ENCODE measurements at places on chromosomes 12 and 14.

- peak; percentile 69 for DNase-seq
Observed at GRCh38 chr12:51534216-51535074, 56.6 kb upstream of the SCN8A start.

DNA sequence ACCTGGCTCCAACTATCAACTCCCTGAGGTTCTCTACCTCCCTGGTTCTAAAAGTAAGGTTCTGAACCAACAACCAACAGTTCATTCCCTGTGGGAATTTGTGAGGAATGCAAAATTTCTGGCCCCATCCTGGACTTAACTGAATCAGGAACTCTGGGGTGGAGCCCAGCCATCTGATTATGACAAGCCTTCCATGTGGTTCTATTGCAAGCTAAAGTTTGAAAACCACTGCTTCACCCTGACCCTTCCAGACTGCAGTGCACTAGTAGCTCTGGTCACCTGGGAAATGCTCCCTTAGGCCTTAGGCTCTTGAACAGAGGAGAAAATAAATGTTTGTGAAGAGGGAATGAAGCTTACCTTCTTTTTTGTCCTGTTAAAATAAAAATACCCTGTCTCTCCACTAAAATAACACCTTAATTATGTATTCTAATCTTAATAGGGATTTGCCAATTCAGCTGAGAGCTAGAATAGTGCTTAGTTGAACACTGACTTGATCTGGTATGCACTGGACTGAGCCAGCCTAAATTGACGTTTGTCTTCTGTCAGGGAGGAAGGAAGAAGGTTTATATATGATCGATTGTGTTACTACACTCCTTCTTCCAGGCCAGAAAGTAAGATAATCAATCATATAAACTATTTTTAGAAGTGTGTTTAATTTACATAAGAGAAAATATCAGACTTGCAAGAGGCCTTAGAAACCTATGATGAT, 39.1 kb upstream of the DDHD1 start:
- no peak for DNase-seq

DNA sequence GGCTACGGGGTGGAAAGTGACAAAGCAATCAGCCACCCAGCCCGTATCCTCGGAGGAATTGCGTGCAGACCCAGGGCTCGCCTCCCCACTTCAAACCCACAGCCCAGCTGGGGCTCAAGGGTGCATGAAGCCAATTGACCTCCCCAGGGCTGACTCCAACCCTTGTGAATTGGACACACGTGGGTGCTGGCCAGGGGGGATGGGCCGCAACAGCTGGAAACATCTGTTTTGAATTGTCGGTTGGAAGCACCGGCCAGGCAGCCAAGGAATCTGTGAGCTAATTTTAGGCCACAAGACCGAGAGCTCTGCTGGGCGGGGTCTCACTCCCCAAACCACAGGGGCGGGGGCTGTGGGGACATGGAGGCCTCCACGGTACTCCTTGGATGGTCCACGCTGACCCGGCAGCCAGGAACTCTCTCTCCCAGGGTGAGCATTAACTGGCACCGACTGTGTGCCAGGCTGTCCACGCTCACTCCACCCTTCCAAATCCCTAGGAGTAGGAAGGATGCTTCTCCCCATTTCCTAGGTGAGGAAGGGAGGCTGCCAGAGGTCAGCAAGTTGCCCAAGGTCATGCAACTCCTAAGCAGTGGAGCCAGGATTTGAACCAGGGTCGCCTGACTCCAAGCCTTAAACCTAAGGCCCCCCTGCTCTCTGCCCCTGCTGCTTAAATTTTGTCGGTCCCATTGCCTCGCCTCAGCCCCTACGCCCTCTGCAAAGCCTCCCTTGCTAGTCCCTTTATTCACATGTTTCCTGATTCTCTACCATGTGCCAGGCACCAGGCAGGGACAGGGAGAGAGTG, 11.9 kb upstream of the TMEM119 start:
- DNase-seq = no peak

DNA sequence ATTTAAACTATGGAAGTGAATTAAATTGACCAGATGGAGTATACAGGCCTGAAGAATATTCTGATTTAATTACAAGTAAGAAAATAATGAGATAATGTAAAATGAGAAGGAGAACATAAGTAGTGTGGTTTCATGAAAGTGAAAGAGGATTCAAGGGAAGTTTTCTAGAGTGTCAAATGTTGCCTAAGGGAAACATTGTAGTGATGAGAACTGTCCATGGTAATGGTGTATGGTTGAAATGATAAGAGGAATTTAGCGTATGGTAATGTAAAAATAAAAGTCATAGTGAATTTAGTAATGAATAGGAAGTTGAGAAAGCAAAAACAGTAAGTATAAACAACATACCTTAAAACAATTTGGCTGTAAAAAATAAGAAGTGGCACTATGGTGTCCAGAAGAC, 1954.6 kb upstream of the FLRT2 start:
- peak; percentile 52 for DNase-seq

DNA sequence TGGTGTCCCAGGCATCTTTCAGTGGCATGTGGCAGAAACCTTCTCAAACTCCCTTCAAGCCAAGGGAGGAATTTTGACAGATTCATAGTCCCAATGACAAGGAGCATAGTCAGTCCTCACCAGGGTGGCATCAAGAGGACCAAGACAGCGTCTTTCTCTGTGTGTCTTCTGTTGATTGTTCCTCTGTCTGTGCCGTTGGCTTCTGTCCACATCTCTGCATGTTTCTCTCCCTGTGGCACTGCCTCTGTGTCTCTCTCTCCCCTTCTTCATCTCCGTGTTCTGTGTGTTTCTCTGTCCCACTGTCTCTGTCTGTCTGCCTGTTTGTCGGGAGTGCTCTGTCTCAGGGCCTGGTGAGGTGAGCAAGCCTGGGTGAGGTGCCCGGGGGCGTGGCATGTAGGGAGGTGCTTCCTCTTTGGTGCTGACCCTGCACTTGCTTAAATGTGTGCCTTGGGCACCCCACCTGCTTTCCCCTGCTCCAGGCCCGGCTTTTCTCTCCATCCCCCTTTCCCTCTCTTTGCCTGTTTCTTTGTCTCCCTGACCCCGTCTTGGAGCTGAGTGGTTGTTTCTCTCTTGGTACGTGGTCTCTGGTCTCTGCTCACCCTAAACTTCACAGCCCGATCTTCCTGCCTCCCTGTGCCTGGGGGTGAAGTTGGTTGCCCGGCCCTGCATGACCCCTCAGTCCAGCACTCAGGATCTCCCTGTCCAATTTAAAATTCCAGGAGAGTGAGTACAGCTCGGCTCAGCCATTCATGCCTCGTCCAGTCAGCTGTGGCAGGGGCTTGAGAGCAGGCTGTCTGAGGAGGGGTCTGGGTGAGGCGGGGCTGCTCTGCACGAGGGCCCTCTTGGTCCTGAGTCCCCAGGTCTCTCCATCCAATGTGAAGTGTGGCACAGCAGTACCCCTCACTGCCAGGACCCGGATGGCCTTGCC, 28.5 kb downstream of the JDP2 start:
- no peak for DNase-seq

DNA sequence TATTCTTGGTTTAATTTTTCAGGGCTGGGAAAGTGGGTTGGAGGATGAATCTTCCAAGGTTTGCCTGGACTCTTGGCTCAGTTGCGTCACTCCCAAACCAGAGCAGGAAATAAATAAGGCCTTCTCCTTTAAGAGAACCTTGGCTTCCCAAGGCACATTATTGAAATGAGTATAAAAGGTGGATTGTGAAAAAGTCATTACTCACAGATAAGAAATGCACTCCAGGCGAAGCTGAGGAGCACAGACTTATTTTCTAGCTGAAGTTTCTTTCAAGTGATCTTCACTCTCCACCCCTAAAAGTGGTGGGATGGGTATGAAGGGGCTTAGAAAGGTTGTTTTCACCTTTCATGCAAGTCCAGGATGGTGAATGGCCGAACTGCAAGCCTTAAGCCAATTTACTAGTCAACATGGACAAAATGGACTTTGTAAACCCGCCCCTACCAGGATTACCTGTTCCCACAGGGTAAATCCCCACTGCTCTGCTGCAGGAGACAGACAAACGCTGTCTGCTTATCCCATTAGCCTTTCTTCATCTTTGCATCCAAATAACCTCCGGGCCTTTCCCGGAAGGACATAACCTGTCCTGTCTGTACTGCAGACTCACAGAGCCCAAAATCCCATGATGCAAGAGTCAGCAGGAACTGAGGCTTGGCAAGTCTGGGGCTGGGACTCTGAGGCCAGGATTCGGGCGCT, 207.6 kb downstream of the BCL11B start:
- no peak for DNase-seq

DNA sequence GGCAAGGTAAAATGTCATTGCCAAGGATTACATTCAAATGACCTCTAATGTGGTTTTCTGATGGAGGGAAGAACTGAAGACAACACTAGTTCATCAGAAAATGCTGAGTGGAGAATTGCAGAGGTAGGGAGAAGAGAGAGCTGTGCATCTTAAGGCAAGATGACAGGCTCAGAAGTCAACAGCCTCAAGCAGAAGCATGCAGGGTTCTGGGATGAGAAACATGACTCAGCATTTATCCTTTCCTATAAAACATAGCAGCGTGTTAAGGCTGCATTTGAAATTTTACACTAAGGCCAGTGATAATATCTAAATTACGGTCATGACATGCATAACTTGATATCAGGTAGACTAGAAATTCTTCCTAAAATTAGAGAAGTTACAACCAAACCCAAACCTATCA, 53.7 kb upstream of the DYRK2 start:
- peak; percentile 8 for DNase-seq

- DNase-seq = peak; percentile 2
Observed at GRCh38 chr12:40158592-40159111, 52.8 kb upstream of the SLC2A13 start.

DNA sequence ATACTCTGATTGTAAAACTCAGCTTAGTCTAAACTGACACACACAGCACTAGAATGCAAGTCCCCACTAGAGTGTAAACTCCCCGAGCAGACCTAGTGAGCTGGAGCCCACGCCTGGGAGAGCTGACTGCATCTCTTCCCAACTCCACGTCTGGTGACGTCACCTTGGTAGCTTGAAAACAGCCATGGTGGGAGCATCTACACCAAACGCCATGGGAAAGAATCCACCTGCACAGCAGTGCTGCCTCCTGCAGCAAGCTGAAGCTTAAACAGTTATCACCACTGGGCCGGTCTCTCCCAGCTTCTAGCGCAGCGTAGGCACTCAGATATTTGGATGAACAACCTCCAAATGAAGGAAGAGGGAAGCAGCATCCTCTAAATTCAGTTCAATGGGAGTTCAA, 4.3 kb upstream of the PAPLN start:
- no peak for DNase-seq

- DNase-seq = peak; percentile 54
Observed at GRCh38 chr12:12365446-12365802, 8.5 kb downstream of the BORCS5 start.

DNA sequence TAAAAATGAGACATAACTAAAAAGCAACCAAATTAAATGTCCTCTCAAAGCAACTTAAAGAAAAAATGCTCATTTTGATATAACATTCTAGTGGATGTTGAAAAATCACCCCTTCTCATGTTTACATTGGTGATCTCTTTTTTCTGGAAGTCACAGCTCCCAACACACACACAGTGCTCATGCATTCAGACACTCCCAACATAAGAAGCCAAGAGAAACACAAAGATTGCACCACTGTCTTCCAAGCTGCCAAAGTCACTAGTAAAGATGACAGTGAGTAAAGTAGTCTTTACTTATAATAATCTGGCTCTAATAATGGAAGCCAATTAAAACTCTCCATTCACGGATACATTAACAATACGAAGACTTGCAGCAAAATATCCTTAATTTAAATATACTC, 218.4 kb downstream of the NTF3 start:
- DNase-seq = no peak

GRCh38 chr12:129103231-129103630, 250.0 kb downstream of the GLT1D1 start:
- DNase-seq = no peak

GRCh38 chr14:37587131-37587803, 7.8 kb downstream of the FOXA1 start:
- peak; percentile 69 for DNase-seq

DNA sequence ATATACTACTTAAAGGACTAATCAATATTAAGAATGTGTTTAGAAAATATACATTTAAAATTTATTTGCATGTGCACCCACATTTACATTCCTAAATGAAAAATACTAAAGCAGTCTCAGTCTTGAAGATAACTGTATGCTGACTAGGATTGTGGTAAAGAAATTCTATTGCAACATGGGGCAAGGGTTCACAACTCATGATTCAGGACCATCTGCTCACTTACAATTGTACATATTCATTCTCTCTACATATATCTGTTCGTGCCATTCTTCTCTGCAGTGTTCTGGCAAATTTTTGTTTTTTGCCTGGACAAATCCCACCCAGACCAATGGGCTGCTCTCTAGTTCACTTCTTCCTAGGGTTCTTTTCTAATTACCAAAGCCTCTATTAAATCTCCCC, 417.2 kb upstream of the NOVA1 start:
- no peak for DNase-seq

- no peak for DNase-seq
Observed at GRCh38 chr14:95304342-95304741, 15.4 kb downstream of the CLMN start.

DNA sequence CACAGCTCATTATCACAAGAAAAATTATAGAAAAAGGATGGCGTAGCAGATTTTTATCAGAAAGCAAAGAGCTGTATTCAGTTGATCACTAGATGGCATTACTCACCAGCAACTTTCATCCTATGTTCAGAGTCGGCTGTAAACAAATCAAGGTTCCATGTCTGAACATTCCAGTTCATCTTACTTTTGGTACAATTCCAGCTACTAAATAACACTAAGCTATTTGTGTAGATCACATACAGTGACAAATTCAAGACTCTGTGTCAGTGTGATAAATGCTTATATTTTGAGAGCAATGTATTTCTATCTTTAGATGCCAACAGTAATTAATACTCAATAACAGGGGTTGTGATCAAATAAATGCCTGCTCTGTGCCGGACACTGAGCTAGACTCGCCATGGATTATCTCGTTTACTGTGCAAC, 30.1 kb downstream of the NRDE2 start:
- peak; percentile 46 for DNase-seq

GRCh38 chr12:69102856-69103255, 136.5 kb upstream of the CPSF6 start:
- DNase-seq = no peak

DNA sequence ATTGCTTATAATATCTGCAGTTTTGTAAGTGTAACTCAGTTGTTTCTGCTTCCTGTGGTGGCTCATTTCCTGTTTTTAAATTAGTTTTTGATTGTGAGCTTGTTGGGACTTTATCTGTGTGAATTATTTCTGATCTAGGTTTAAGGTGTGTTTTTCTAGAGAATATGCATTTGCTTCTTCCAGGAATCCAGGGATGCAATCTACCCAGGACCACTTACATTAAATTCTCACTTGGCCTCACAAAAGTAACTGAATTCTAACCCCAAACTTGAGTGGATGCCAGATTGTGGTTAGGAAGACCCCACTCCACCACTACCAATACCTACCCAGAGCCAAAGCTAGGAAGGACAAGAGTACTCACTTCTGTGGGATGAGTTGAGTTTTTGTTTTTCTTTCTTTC, 11.9 kb downstream of the STYX start:
- DNase-seq = no peak

Measured in NCI-H69 (cell line).